AG10803 (cell line): ENCODE measurements at places on chromosomes 16 and 17.

GRCh38 chr16:56047307-56048234, 143.7 kb upstream of the GNAO1 start:
- DNase-seq: no peak

DNA sequence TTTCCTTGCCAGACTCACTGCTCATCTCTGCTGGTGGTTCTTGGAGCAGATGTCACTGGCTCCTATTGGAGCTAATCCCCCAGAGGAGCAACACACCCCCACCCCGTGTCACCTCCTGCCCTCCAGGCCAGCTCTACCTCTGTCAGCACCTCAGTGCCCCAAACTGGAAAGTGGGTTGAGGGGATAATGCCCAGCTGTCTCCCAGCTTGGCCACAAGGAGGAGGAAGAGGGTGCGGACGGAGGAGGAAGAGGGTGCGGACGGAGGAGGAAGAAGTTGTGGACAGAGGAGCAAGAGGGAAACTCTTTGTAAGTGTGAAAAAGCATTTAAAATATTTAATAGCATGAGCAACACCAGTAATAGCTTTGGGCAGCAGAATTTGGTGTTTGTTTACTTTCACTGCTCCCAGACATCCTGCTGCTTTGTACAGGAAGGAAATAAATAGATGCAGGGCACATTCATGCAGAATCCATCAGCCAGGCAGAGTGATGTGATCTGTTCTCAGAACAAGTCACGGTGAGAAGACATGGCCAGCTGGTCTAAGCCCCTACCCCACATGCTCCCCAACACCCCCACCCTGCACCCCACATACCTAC, 82.5 kb downstream of the C17orf67 start:
- DNase-seq: no peak

- peak; percentile 84 for DNase-seq
Observed at GRCh38 chr16:55508941-55509931, at the start of gene LPCAT2. TSS of gene LPCAT2 (plus strand) at chr16:55509072. CDS start at chr16:55509182, 110 bp downstream.

DNA sequence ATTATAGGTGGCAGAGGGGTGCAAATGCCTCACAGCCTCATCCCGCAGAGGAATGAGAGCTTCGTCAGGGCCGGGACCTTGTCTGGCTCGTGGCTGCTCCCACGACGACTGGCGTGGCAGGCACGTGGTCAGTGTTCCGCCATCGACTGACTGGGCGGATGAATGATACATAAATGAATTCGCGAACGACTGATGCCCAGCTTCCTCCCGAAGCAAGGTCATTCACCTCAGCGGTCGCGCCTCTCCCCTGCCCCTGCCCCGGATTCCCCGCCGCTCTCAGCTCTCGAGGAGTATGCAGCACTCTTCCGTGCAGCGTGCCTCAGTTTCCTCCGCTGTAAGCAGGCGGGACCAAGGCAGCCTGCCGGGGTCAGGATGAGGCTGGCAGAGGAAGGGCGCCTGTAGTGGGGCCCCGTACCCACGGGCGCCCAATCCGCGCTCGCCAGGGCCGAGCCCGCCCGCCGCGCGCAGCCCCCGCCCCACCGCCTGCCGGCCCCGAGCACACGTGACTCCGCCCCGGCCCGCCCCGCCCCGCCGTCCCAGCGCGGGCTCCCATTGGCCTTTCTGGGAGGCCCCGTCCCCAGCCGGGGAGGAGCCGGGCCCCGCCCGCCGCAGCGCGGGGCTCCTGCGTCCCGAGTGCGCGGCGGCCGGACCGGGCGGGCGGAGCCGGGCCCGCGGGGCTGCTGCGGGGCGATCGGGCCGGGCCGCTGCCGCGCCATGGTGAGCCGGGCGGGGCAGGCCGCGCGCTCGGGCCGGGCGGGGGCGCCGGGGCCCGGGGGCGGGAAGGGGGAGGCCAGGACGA, at the start of gene SNN:
Gene SNN, plus strand, starts transcription at position 632 of the 799 bp plus-strand sequence. CDS start 7,605 bp downstream, outside the sequence.
- DNase-seq: peak; percentile 76

GRCh38 chr17:16275024-16275423, 58.0 kb downstream of the PIGL start:
- no peak for DNase-seq

GRCh38 chr17:2795441-2796163, 636 bp upstream of the RAP1GAP2 start:
- DNase-seq: no peak

DNA sequence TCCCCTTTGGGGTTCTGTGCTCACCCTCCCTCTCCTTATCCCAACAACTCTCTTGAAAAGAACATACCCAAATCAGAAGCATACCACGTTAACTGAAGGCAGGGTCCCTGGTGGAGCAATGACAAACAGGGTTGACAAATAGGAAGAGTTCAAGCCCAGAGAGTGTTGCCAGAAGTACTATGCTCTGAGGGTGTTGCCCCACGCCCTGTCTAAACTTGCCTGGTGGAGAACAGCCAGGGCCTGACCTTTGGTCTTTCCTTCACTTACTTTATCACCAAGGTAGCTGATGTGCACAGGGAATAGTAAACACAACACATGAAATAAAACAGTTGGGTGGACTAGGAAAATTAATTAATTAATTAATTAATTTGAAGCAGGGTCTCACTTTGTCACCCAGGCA, 23.3 kb downstream of the ZNF75A start:
- DNase-seq: no peak

- no peak for DNase-seq
Observed at GRCh38 chr16:88338111-88338510, 44.6 kb upstream of the ZNF469 start.

- no peak for DNase-seq
Observed at GRCh38 chr16:2883458-2883908, 468 bp downstream of the FLYWCH2 start.

DNA sequence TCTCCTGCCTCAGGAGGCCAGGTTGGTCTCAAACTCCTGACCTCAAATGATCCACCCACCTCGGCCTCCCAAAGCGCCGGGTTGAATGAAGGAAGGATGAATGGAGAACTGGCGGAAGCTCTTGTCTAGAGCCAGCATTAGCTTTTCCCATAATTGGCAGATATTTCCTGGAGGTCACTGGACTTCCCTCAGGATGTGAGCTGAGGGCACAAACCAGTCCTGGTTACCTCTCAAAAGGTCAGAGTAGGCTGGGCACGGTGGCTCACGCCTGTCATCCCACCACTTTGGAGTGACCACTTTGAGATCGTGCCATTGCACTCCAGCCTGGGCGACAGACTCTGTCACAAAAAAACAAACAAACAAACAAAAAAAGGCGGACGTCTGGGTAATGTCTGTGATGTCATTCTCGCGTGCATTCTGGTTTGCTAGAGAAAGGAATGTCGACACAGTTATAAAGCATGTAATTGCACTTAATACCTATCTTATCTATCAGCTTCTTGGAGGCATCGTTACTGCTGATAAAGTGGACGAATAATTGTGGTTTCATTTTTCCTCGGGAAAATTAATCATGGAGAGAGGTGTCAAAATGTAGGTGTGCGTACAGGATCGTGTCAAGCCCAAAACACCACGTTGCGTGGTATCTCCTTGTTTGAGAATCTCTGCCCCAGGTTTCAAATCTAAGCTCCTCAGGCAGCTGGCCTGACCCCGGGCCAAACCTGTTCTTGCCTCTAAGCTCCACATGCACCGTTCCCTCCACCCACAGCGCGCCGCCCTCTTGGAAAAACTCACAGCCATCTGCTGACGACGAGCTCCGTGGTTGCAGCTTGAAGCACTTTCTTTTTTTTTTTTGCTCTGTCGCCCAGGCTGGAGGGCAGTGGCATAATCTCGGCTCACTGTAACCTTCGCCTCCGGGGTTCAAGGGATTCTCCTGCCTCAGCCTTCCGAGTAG, 6.4 kb upstream of the CRK start:
- no peak for DNase-seq

GRCh38 chr16:83623892-83624291, 183.9 kb upstream of the HSBP1 start:
- DNase-seq: no peak

DNA sequence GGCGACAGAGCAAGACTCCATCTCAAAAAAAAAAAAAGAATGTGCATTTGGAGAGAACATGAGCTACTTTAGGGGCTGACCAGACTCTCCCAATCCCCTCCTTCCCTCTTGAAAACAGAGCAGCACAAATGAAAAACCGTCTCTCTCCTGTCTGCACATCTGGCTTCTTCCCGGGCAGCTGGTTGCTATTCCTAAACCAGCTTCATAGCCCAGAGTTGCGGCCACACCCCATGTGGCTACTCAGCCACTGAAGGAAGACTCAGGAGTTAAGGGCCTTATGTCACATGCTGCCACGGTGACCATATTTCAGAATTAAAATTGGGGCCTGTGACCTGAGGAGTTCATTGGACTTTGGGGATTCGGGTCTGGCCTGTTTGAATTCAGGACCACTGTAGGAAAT, 48.3 kb downstream of the KATNIP start:
- DNase-seq: peak; percentile 12

DNA sequence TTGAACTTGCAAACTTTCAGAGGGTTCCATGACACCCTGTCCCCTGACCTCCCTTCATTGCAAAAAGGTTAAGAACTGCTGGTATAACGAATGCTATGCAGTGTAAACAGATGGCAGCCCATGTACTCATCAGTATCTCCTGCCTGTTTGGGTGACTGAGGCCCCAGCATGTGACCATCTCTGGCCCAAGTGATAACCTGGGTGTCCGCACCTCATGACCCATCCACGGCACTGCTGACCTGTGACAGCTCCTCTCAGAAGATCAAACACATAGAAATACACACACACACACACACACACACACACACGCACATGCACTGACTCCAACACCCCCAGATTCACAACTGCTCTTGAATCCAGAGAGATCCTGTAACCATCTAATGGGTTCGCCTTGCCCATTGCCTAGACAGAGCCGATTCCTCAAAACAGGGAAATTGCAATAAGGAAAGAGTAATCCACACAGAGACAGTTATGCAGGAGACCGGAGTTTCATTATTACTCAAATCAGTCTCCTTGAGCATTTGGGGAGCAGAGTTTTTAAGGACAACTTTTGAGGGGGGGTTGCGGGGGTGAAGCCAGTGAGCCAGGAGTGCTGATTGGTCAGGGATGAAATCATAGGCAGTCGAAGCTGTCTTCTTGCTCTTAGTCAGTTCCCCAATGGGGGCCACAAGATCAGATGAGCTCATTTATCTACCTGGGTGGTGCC, 11.3 kb upstream of the PHOSPHO1 start:
- no peak for DNase-seq

GRCh38 chr16:52729731-52730130, 182.8 kb upstream of the TOX3 start:
- DNase-seq: no peak

DNA sequence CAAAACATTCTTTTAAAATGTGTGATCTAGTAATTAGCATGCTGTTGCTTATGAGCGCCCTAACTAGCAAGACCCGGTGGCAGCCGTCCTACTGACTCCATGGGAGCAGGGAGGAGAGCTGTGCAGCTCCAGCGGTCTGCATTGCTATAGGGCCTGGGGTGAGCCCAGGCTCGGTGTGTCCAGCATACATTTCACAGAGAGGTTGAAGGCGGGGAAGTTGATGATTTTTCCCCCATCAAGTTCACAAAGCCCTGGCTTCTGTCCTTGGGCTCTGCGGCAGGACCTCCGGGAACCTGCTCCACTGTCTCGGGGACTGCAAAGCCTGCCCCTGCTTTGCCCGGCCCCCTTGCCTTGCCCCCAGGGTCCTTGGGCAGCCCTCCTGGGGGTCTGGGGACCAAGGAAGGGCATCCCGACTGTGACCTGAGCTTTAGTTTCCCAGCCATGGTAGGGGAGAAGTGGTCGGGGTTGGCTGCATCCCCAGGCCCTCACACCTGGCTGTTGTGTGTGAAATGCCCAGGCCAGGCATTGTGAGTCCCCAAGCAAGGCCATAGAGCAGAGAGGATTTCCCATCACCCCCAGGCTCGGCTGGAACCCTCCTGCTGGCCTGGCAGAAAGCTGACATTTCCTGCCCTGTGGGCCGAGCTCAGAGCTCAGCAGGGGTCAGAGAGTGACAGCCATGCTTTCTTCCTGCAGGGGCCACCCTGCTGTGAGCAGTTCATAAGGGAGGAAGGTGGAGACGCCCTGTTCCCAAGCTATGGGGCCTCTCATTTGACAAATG, 24.8 kb downstream of the KCNJ12 start:
- no peak for DNase-seq
